ENCODE measurements at places on chromosomes 16 and 17.
A peak's percentile ranks its signal among the peaks of the same experiment; 100 is the strongest.

DNA sequence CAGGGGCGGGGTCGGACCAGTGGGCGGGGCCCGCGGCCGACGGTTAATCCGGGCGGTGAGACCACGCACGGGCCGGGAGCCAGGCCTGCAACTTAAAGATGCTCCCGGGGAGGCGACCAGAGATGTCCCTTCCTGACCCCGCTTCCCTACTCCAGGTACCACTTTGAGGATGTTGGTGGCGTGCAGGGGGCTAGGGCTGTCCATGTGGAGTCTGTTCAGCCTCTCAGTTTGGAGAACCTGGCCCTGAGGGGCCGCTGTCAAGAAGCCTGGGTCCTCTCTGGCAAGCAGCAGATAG is 580 bp downstream of the RANGRF start:
- DNase-seq: no peak

DNA sequence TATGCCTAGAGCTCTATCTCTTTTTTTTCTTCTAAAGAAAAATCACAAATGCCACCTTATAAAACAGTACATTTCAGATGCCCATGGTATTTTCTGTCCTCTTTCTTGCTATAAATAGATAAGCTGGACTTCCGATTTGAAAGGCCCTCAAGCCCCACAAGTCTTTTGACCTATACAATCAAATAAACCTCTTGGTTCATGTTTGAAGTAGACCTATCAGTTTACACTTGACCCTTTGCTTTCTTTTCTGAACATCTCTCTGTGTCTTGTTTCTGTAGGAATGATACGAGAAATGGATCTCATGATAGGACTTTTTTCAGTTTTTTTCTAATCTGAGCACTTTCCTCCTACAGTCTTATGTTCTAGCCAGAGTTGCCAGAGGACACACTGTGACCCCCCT is 327.2 kb downstream of the SOX9 start:
- DNase-seq: peak; percentile 50

DNA sequence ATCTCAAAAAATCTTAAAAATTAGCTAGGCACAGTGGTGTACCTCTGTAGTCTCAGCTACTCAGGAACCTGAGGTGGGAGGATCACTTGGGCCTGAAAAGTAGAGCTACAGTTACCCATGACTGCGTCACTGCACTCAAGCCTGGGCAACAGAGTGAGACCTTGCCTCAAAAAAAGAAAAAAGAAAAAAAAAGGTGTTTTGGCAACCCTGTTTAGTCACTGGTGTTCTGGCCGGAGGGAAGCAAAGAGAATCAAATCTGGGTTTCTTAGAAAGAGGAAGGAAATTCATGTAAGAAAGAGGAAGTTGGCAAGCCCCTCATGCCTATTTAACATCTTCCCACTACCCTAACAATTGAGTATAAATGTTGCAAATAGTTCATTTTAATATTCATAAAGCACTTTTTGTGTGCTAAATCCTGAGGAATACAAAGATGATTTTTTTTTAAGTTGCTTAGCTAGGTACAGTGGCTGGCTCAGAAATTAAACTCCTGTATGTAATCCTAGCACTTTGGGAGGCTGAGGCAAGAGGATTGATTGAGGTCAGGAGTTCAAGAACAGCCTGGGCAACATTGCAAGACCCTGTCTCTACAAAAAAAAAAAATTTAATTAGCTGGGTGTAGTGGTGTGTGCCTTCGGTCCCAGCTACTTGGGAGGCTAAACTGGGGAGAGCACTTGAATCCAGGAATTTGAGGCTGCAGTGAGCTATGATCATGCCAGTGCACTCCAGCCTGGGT is 6.5 kb upstream of the USP32 start:
- no peak for DNase-seq

DNA sequence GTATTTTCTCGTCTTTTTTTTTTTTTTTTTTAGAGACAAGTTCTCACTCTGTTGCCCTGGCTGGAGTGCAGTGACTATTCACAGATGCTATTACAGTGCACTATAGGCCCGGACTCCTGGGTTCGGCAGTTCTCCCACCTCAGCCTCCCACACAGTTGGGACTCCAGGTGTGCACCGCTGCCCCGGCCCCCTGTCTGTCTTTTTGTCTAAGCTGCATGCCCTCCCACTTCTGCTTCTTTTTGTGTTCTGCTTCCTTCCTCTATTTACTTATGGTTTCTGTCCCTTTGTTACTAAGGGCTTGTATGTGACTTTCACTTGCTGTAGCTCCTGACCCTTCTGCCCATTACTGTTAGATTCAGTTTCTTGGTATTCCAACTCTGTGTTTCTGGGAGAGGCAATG is 20.5 kb downstream of the SLC7A6 start:
- no peak for DNase-seq

- no peak for DNase-seq
These were observed 36.9 kb downstream of the SLC47A1 start for GRCh38 chr17:19570544-19571062.

DNA sequence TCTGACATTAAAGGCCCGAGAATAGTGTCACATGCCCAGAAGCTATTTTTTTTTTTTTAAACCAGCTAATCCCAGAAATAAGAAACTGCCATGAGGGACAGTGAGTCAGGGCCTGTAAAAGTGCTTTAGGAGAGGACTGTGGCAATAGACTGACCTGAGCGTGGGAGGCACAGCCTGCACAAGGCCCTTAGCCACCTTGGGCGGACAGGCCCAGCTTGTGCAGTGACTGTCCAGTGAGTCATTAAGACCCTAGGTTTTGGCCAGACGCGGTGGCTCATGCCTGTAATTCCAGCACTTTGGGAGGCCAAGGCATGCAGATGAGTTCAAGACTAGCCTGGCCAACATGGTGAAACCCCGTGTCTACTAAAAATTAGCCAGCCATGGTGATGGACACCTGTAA is 343.0 kb upstream of the ZFHX3 start:
- DNase-seq: no peak

- DNase-seq: peak; percentile 13
These were observed 61.1 kb downstream of the CYLD start for GRCh38 chr16:50802961-50803360.

DNA sequence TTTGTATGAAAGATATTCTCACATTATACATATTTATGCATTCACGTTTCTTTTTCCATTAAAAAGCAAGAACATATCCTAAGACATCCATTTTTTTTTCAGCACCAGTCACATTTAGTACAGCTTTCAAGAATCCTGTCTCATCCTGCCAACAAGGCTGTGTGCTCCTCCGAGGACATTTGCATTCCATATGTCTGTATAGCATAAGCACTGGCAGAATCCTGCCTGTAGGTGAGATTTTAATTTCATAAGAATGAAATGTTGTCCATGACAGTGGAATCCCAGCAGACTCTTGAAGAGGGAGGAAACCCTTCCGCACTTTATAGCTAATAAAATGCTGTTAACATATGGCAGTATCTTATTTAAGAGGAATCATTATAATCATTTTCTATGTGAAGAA is 2.9 kb upstream of the PMP22 start:
- DNase-seq: no peak

GRCh38 chr16:4882000-4882632 is 34.8 kb downstream of the UBN1 start:
- no peak for DNase-seq

DNA sequence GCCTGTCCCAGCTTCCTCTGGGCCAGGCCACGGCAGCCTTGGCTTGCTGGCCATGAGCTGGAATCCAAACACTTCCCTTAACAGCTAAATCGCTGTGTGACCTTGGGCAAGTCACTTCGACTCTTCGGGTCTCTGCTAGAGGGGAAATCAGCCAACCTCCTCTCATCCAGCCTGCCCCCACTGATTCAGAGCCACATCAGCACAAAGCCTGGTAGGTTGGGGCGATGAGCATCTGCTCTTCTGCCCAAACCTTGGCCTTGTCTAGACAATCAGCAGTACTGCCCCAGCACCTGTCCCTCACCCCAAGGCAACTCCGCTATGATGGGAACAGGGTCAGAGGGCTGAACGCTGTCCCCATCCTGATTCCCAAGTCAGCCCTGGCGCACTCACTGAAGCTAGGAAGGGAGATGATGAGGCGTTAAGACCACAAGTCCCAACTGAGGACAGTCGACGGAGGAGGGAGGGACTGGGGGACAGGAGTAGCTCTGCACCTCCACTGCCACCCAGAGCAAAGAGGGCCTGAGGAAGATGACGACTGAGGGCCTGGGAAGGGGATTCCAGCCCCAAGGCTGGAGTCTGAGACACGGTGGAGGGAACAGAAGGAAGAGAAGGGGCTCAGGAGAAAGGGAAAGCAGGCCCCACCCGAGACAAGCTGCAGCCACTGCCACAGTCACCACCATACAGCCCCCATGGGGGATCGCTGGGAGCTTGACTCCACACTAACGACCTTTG is 1.3 kb downstream of the CLUH start:
- DNase-seq: no peak

GRCh38 chr16:79400462-79401149 is 199.9 kb downstream of the MAF start:
- DNase-seq: no peak

DNA sequence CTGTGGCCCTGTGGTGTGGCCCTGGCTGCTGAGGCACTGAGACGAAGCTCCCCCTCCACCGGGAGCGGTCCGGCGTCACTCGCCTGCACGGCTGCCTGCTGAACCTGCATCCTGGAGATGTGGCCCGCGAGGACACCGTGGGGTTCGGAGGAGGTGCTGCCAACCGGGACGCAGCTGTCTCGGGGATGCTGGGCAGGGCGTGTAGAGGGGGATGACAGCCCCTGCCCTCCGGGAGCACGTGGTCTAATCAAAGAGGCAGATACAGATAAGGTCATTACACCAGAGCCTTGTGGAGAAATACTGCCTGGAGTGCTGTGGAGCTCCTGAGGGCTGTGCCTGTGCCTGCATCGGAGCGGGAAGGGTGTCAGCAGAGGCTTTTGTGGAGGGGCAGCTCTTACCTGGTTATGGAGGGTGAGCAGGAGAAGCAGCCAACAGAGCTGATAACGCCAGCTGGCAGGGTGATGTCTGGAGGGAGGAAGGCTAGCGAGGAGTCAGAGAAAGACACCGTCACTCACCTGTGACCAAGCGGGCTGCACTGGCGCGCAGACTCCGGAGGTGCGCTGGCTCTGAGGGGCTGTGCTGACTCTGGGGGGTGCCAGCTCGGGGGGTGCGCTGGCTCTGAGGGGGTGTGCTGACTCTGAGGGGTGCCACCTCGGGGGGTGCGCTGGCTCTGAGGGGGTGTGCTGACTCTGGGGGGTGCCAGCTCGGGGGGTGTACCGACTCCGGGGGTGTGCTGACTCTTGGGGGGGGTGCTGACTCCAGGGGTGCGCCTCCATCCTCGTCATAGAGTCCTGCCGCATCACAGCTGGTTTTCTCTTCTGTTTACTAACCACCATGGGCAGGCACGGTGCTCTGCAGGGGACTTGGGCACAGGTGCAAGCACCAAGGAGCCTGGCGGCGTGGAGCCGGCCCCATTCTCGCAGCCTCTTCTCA is 104.7 kb upstream of the CHMP6 start:
- DNase-seq: no peak

- no peak for DNase-seq
These were observed 34.3 kb downstream of the ASPA start for GRCh38 chr17:3510090-3510489.

DNA sequence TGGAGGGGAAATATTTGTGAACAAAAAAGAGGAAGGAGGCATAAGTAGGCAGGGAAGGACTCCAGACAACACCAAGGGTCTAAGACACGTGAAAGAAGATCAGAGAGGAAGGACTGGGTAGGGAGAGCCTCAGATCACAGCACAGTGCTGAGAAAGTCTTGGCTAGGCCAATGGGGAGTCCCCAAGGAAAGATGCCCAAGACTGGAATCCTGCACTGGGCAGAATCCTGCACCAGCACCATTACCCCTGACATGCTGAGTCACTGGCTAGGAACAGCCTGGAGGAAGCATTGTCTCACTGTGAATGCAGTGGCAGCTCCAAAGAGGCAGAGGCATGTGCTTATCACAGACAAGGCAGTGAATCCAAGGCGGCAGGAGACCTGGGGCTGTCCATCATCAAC is 19.2 kb downstream of the CLEC19A start:
- DNase-seq: peak; percentile 57

- no peak for DNase-seq
These were observed 544.6 kb downstream of the CDH13 start for GRCh38 chr16:83171396-83171795.

DNA sequence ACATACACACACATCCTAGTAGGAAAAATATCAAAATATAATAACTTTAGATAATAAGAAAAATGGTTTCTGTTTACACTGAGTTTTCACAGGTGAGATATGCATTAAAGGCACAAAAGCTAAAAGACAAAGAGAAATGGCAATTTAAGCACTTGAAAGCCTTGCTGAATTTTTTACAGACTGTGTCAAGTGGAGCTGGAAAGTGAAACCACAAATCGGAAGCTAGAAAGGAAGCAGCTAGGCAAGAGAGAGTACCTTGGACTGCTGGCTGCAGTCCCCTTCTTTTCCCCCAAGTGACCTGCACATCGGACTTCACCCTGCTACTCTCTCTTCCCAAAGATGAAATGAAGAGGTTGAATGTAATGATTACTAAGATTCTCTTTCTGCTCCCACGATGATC is 135.1 kb downstream of the CDH13 start:
- DNase-seq: no peak

DNA sequence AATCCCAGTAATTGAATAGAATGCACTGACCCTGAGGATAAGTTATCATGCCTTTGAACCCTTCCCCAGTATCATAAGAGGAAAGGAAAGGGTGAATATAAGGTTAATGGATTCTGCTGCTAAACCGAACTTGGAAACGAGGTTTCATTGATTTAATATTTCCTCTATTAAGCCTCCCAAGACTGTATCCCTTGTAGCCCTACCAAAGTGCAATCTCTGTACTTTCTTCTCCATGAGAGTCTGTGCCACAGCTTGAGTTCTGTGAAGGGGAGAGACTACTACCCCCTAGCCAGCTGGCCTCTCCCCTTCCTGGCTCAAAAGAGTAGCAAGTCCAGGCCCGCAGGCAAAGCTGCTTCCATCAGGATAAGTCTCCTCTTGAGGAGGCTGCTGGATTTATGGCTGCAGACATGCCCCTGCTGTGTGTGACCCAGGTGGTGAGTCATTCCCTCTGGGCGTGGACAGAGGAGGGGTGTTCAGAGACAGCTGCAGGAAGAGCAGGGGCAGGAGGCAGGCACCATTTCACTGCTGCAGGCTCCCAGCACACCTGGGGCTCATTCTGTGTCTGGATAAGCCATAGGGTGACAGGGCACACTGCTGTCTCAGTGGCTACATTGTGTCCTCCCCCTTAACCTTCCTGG is 58.4 kb downstream of the TOM1L2 start:
- peak; percentile 88 for DNase-seq

- no peak for DNase-seq
These were observed 55.4 kb downstream of the JPH3 start for GRCh38 chr16:87657621-87658192.

- DNase-seq: no peak
These were observed 9.6 kb downstream of the DLX3 start for GRCh38 chr17:49985310-49985990.

All from A549 (cell line).